ENCODE measurements at places on chromosomes 4 and X.

- DNase-seq, result no peak
These were observed 51.7 kb upstream of the CHRNA9 start for GRCh38 chr4:40283413-40283812.

DNA sequence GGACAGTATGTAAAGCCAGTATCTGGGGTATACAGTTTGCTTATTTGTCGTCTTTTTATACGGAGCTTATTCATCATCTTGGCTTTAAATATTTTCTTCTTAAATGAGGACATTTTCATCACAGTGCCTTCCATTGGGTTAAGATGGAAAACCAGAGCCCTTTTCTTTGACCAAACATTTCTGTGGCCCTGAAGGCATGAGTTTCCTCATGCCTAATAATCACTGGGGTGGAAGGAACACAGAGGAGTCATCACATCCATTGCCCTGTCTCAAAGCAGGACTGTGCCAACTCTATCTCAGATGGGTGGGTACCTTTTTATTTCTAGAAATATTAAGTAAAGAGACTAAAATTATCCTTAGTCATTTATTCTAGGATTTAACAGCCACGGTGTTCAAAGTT is 40.0 kb downstream of the CHRDL1 start:
- DNase-seq, result no peak

DNA sequence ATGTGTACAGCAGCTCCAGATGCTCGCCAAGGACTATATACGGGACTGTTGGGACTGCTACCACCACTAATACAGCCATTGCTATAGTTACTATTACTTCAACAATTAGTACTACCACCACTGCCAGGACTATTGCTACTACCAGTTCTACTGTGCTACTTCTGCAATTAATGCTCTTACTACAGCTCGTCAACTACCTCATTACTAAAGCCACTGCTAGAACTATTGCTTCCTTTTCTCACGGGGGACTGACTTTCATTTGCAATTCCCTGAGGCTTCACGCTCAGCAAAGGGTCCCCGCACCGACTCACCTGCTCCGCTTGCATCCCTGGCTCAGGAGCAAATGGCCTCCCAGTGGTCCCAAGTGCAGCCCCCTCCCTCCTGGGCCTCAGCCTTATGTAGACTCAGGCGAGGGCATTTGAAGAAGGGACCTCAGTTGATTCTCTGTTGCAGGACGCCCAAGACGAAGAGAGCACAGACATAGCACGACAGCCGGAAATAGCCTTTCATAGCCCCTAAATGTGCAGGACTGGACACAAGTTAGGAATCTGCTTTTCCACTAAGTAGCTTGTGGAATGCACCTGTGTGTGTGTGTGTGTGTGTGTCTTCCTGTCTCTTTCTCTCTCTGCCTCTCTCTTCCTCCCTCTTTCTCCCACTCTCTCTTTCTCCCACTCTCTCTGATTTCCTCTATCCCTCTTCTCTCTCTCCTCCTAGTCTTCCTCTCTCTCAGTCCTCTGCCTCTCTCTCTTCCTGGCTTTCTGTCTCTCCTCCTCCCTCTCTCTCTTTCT is 294.8 kb downstream of the ASMT start:
- DNase-seq, result no peak

DNA sequence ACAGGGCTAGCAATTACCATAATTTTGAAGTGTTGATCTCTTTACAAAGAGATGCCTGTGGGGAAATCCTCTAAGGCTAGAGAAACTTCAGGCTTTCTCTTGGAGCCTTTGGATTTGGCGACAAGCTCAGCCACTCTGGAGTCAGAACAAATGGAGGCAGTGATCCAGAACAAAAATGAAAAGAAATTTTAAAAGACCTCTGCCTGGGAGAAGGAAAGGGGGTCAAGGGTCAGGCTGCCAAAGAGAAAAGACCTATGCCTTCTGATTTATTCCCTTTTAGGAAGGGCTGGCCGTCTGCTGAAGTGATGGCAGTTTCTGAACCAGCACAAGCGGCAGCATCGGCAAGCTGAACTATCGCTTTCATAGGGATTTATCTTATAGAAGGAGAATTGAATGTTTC is 140.8 kb upstream of the SFRP2 start:
- DNase-seq, result no peak

DNA sequence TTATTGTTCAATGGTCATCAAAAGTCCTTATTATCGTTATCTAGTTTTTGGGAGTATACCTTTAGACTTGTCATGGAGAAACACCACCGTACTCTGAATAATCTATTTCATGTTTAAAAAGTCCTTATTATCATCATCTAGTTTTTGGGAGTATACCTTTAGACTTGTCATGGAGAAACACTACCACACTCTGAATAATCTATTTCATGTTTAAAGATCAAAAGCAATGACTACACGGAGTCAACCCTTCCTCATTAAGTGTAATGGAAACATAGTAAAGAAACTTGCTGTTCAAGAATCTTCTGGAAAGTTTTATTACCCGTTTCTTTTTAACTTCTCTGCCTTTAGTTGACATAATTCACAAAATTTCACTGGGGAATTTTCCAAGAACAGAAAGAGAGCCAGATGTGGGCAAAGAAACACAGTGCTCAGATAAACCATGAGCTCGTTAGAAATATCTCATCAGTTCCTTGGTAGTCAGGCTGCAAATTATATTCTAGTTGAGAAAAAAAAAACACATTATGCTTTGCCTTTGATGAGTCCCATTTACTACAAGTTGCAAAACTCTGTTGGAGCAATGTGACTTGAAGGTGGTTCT is 158.8 kb downstream of the AFAP1 start:
- DNase-seq, result no peak

GRCh38 chr4:183398298-183399125 is 45.9 kb upstream of the CDKN2AIP start:
- peak; percentile 66 for DNase-seq
